ENCODE measurements at places on chromosomes 6 and 20.

- DNase-seq = no peak
Observed at GRCh38 chr6:52400313-52401041, 19.7 kb upstream of the EFHC1 start.

GRCh38 chr6:149471801-149472200 is 13.0 kb downstream of the ZC3H12D start:
- no peak for DNase-seq

GRCh38 chr6:100473182-100473581 is 8.5 kb upstream of the SIM1 start:
- DNase-seq = no peak

DNA sequence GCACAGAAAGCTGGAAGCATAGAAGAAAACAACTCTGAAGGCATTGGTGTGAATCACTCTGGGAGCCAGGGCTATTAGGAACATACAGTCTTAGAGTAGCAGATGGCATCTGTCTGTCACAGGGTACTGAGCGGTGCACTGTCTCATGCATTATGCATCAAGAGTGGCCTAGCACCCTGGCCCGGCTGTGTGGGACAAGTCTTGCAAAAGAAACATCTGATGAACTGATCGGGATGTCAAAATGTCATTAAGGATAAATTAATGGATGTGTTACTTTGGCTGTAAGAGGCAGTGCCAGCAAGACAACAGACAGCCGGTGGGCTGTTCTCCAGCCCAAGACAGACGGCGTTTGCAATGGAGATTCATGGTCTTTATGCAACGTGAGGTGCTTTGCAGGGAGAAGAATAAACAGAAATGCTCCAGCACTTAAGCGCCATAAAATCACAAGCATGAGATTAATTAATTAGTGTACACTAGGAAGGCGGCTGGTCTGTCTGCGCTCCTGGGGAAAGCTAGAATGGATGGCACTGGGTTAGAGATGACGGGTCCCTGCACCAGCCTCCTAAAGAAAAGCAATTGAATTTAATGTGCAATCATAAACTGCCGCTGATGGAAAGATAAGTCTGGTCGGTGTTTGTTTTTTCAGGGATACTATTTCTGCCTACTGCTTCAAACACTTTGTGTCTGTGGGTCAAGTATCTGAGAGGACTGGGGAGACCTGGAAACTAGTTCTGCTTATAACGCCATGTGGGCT is 600.6 kb upstream of the CHD6 start:
- no peak for DNase-seq

All from NAMALWA (cell line).